ENCODE measurements at places on chromosomes 2 and 18. TPM values are rescaled to one million over a fixed set of nuclear protein-coding genes. Genes with fewer than 3 reads are reported as not detected.

DNA sequence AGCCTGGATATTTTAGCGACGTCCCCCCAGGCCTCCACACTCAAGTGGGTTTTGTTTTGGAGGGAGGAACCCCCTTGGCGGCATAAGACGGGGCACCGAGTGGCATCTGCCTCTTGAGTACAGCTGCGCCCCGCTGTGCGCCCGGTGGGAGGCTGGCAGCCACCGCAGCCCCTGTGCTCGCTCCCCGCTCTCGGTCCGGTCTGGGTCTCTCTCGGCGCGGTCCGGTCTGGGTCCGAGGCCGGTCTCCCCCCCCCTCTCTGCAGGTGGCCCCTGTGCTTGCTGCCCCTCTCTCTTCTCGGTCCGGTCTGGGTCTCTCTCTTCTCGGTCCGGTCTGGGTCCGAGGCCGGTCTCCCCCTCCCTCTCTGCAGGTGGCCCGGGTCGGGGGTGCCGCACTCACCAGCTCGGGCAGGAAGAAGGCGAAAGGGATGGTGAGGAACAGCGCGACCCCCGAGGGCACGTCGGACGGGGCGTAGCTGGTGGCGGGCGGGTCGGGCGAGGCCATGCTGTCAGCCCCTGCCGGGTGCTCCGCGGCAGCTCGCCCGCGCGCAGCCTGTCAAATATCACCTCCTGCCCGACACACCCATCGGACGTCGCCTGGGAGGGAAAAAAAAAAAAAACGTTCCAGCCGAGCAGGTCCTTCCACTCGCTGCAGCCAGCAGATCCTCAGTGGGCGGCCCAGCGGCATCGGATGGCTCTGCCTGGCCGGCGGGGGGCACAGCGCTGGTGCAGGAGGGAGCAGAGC is at the start of gene MALL:
Gene MALL (minus strand): TSS at position 532 of the 742 bp plus-strand sequence. CDS start 30 bp downstream, at position 502.
- peak within 1 kb of the TSS; percentile 48 for H3K4me3 ChIP-seq
- H3K36me3 ChIP-seq, result no peaks in the 10 kb centered on the region
- H3K27me3 ChIP-seq, result peaks cover 63% of the 10 kb centered on the region
- peak within 1 kb of the TSS; percentile 74 for H3K27ac ChIP-seq
- peak; percentile 83 for DNase-seq

DNA sequence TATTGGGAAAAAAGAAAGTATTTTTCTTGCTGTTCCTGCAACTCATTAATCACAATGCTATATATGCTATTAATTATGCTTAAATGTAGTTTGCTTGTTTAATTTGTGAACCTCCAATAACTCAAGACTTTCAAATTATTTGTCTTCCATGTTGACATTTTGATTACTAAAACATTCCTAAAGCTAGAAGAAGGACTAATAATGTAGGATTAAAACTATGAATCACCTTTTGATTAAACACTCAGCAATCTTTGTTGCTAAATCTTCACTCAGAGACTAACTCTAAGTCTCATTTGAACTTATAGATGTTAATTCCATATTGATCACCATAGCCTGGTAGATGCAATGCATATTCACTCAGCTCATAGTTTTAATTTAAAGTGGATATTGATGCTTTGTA is 524.6 kb upstream of the ZEB2 start:
- H3K4me3 ChIP-seq, result no peak overlapping the region
- no peaks in the 10 kb centered on the region for H3K27me3 ChIP-seq
- no peak overlapping the region for H3K27ac ChIP-seq
- no peaks in the 10 kb centered on the region for H3K4me1 ChIP-seq
- H3K36me3 ChIP-seq, result no peaks in the 10 kb centered on the region

DNA sequence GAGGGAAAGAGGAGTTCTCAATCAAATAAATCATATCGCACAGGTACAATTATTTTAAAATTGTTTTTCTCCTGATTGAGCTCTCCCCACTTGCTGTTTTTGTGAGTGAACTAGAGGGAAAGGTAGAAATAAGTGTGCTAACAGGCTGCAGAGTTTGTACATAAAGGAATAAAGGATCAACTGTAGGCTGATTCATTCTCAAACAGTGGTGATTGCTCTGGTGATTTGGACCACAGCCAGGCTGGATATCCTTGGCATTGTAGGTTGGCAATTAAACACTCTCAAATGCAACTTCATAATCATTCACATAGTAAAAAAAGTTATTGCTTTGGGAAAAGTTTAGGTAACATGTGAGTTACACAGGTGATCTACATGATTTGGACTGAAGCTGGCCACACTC is 29.8 kb downstream of the LRP1B start:
- DNase-seq, result no peak
- H3K4me1 ChIP-seq, result no peaks in the 10 kb centered on the region

FAM110C gene
- 1.7 TPM for total RNA-seq

RTTN gene
- total RNA-seq, result 7.4 TPM

NOL4 gene
- not detected for total RNA-seq

CKAP2L gene
- total RNA-seq, result not detected
